Activated naive CD4-positive, alpha-beta T cell treated with anti-CD3 and anti-CD28 coated beads for 36 hours (primary cell): ENCODE measurements at places on chromosomes 3 and 15. TPM values are rescaled to one million over a fixed set of nuclear protein-coding genes. Genes with fewer than 3 reads are reported as not detected.

LIPH gene
- total RNA-seq: not detected

DGKG gene
- 0.98 TPM for total RNA-seq

TGM4 gene
- total RNA-seq: not detected

TRIM71 gene
- total RNA-seq: 0.02 TPM

LOXL1 gene
- 0.55 TPM for total RNA-seq

ATP13A4 gene
- total RNA-seq: 2.4 TPM

ALDH1L1 gene
- not detected for total RNA-seq

SLC22A13 gene
- not detected for total RNA-seq

TLR9 gene
- 0.62 TPM for total RNA-seq

IGSF11 gene
- total RNA-seq: 0.07 TPM

EFHB gene
- total RNA-seq: 0.55 TPM

SH3BP5 gene
- total RNA-seq: 7.9 TPM

ISG20 gene
- 51.2 TPM for total RNA-seq

CAV3 gene
- total RNA-seq: not detected

MYL3 gene
- total RNA-seq: not detected

GRCh38 chr15:41564286-41564959, 5.4 kb downstream of the TYRO3 start:
- peaks cover 3% of the 10 kb centered on the region for H3K4me1 ChIP-seq
- H3K27ac ChIP-seq: no peak overlapping the region
- DNase-seq: no peak
- H3K36me3 ChIP-seq: no peaks in the 10 kb centered on the region
- H3K27me3 ChIP-seq: peaks cover 13% of the 10 kb centered on the region

GRCh38 chr15:62962101-62962995, 80.2 kb upstream of the TPM1 start:
- H3K27me3 ChIP-seq: no peaks in the 10 kb centered on the region
- no peak overlapping the region for H3K27ac ChIP-seq
- H3K4me1 ChIP-seq: no peaks in the 10 kb centered on the region
- DNase-seq: no peak

GRCh38 chr3:71926262-71926600, 141.3 kb upstream of the PROK2 start:
- no peak overlapping the region for H3K4me3 ChIP-seq
- no peaks in the 10 kb centered on the region for H3K36me3 ChIP-seq
- peaks cover 8% of the 10 kb centered on the region for H3K4me1 ChIP-seq
- no peak overlapping the region for H3K27ac ChIP-seq
- peak; percentile 54 for DNase-seq
- no peaks in the 10 kb centered on the region for H3K27me3 ChIP-seq

- no peaks in the 10 kb centered on the region for H3K27me3 ChIP-seq
- peaks cover 54% of the 10 kb centered on the region for H3K4me1 ChIP-seq
- peak overlapping the region; percentile 98 for H3K27ac ChIP-seq
- DNase-seq: no peak
- H3K36me3 ChIP-seq: peaks cover 7% of the 10 kb centered on the region
- H3K4me3 ChIP-seq: peak overlapping the region; percentile 96
These were observed 1.2 kb downstream of the SETD2 start for GRCh38 chr3:47162697-47163168.

- no peak overlapping the region for H3K4me3 ChIP-seq
- peaks cover 3% of the 10 kb centered on the region for H3K27me3 ChIP-seq
- H3K4me1 ChIP-seq: peaks cover 21% of the 10 kb centered on the region
- no peak overlapping the region for H3K27ac ChIP-seq
- DNase-seq: no peak
These were observed 66.1 kb downstream of the LRIG1 start for GRCh38 chr3:66434726-66435125.

GRCh38 chr3:84275532-84275931, 683.3 kb upstream of the CADM2 start:
- H3K36me3 ChIP-seq: no peaks in the 10 kb centered on the region
- H3K27ac ChIP-seq: no peak overlapping the region
- H3K4me3 ChIP-seq: no peak overlapping the region

- H3K27ac ChIP-seq: no peak overlapping the region
- no peaks in the 10 kb centered on the region for H3K27me3 ChIP-seq
- H3K4me1 ChIP-seq: no peaks in the 10 kb centered on the region
- H3K4me3 ChIP-seq: no peak overlapping the region
- H3K36me3 ChIP-seq: no peaks in the 10 kb centered on the region
- DNase-seq: no peak
These were observed 317.8 kb upstream of the AGTR1 start for GRCh38 chr3:148379763-148380382.

- H3K4me1 ChIP-seq: no peaks in the 10 kb centered on the region
- no peaks in the 10 kb centered on the region for H3K27me3 ChIP-seq
- H3K27ac ChIP-seq: no peak overlapping the region
- H3K4me3 ChIP-seq: no peak overlapping the region
- peaks cover 3% of the 10 kb centered on the region for H3K36me3 ChIP-seq
These were observed 78.6 kb downstream of the FHIT start for GRCh38 chr3:61172684-61173083.

DNA sequence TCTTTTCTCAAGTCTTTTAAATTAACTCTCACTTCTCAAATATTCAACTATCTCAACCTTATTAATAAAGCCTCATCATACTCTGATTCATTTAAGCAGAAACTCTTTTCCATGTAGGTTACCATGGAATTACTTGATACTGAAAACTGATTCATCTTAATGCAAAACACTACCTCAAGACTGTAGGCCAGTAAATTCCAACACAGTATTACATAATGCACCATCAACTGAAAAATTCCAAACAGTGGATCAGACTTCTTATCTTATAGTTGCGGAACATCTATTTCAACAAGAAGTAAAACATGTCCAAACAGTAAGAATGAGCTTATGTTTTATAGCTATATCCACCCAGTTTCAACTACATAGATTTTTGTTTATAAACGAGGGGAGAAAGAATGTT, 124.5 kb downstream of the PEAK1 start:
- no peaks in the 10 kb centered on the region for H3K27me3 ChIP-seq
- no peak overlapping the region for H3K27ac ChIP-seq
- no peaks in the 10 kb centered on the region for H3K4me1 ChIP-seq
- H3K36me3 ChIP-seq: no peaks in the 10 kb centered on the region
- DNase-seq: no peak

GRCh38 chr15:96117270-96117669, 213.2 kb upstream of the NR2F2 start:
- H3K4me1 ChIP-seq: no peaks in the 10 kb centered on the region
- DNase-seq: no peak
- H3K27ac ChIP-seq: no peak overlapping the region
- peaks cover 18% of the 10 kb centered on the region for H3K27me3 ChIP-seq

GRCh38 chr3:72095521-72095920, 310.6 kb upstream of the PROK2 start:
- H3K27ac ChIP-seq: no peak overlapping the region
- DNase-seq: no peak
- peaks cover 7% of the 10 kb centered on the region for H3K27me3 ChIP-seq
- peaks cover 11% of the 10 kb centered on the region for H3K4me1 ChIP-seq
- H3K36me3 ChIP-seq: no peaks in the 10 kb centered on the region

DNA sequence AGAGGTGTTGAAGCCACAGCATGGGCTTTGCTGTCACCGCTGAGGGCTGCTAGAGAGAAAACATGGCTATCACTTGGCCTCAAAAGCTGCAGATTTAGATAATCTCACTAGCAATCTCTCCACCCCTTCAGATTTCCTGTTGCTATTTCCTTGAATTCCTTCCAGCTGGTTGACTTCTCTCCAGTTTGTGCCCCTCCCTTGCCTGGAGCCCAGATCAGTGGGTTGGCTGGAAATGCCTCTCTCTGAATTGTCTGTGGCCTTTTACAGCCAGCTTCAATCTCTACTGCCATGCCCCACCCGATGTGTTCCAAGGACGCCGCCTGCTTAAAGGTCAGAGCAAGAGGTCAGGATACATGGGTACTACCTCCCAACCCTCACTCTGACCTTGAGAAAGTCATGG, 294.1 kb downstream of the NTRK3 start:
- H3K27me3 ChIP-seq: peaks cover 5% of the 10 kb centered on the region
- no peak for DNase-seq
- no peak overlapping the region for H3K4me3 ChIP-seq
- no peak overlapping the region for H3K27ac ChIP-seq
- H3K4me1 ChIP-seq: no peaks in the 10 kb centered on the region
- H3K36me3 ChIP-seq: no peaks in the 10 kb centered on the region

DNA sequence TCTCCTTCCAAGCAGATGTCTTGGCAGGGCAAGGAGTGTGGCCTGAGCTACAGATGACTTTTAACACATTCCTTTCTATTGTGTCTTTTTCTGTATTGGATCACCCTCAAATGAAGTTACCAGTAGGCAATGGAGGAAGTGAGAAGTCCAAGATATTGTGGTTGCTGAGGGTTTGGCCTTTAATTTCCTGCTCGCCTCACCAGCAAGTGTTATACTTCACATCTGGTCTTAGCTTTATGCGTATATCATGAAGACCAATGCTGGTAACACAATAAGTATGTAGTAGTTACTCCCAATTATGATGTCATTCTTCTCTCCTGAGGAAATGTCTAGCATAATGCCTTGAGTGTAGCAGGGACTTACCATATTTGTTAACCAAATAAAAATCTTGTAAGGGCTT, 179.9 kb downstream of the ZIC1 start:
- no peaks in the 10 kb centered on the region for H3K4me1 ChIP-seq
- DNase-seq: no peak
- no peaks in the 10 kb centered on the region for H3K27me3 ChIP-seq
- no peak overlapping the region for H3K4me3 ChIP-seq
- H3K36me3 ChIP-seq: no peaks in the 10 kb centered on the region

DNA sequence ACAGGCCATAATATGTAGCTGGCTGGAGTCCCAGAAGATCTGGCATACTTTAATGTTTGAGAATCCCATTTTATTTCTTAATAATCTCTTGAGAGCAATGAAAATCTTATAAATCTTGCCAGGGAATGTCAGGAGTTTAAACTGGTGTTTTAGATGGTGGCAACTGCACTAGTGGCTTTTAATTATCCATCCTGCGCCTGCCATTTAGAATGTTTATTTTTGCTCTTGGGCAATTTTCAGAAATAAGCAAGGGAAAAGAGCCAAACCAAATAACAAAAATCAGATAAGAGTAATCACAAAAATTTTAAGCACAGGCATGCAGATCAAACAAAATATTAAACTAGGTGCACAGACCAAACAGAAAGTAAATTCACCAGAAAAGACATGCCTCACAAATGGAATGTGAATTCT, 41.9 kb upstream of the UBP1 start:
- no peak overlapping the region for H3K27ac ChIP-seq
- DNase-seq: no peak
- no peaks in the 10 kb centered on the region for H3K36me3 ChIP-seq
- no peaks in the 10 kb centered on the region for H3K27me3 ChIP-seq

DNA sequence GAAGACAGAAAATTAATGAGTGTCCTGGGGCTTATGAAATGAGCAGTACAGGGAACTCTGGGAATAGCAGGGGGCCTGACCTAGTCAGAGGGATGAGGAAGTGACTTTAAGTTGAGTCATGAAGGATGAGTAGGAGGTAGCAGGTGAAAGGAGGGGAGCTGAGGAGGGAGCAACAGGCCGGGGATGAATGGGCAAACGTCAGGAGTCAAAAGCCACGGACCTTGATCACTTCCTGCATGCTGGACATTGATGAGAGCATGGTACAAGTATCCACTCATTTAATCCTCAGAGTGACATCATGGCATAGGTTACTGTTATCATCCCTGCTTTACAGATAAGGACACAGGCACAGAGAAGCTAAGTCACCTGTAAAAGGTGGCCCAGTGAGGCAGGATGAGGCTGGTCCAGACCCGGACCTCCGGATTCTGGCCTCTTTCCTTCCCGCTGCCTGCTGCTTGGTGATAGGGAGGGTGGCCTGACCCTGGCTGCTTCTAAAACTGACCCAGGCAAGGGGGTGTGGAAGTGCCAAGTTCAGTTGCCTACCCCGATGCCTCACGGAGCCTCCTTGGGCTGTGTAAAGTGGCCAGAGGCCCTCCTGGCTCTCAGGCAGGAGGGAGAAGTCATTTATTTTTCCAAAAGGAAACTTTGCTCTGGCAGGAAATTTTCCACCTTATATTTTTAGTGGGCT, 7.6 kb downstream of the CORO2B start:
- peak; percentile 31 for DNase-seq
- H3K4me1 ChIP-seq: peaks cover 22% of the 10 kb centered on the region
- H3K27ac ChIP-seq: no peak overlapping the region

GRCh38 chr3:142962520-142963233, 797 bp downstream of the PAQR9 start:
- DNase-seq: no peak
- no peak overlapping the region for H3K27ac ChIP-seq
- H3K4me1 ChIP-seq: peaks cover 8% of the 10 kb centered on the region
- H3K4me3 ChIP-seq: peak overlapping the region; percentile 71
- H3K27me3 ChIP-seq: peaks cover 51% of the 10 kb centered on the region

DNA sequence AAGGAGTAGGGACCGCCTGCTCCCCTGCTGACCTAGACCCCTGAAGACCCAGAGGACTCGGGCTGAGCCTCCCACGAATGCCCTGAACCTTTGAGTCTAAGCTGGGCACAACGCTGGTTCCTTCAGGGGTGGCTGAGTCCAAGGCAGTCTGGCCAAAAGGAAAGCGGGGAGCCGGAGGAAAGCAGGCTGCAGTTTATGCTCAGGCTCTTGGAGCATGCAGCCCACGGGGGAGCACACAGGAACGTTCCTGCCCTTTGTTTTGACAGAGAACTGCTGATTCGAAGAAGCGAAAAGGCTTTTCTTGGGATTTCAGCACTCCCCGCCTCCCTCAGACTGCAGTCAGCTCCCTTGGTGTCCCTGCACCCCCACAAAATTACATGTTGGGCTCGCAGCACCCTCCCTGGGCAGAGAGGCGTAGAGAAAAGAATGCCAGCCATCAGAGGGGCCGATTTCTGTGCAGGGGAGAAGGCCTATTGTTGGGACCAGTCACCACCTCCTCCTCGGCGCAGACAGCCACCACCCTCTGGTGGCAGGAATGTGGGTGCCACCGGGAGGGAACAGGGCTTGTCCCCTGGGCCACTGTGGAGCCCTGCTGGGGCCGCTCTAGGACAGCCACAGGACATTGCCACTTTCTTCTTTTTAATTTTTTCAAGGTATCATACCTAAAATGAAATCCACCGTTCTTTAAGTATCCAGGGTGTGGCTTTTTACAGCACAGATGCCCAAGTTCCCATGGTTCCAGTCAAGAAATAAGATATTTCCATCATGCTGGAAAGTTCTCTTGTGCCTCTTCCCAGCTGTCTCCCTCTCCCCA, 72.2 kb downstream of the SMAD6 start:
- no peak overlapping the region for H3K27ac ChIP-seq
- no peak overlapping the region for H3K4me3 ChIP-seq
- no peaks in the 10 kb centered on the region for H3K27me3 ChIP-seq
- H3K36me3 ChIP-seq: no peaks in the 10 kb centered on the region
- peak; percentile 72 for DNase-seq
- no peaks in the 10 kb centered on the region for H3K4me1 ChIP-seq

- DNase-seq: no peak
- peaks cover 2% of the 10 kb centered on the region for H3K27me3 ChIP-seq
- no peaks in the 10 kb centered on the region for H3K36me3 ChIP-seq
- peaks cover 2% of the 10 kb centered on the region for H3K4me1 ChIP-seq
These were observed 28.2 kb upstream of the PIAS1 start for GRCh38 chr15:68025835-68026424.

DNA sequence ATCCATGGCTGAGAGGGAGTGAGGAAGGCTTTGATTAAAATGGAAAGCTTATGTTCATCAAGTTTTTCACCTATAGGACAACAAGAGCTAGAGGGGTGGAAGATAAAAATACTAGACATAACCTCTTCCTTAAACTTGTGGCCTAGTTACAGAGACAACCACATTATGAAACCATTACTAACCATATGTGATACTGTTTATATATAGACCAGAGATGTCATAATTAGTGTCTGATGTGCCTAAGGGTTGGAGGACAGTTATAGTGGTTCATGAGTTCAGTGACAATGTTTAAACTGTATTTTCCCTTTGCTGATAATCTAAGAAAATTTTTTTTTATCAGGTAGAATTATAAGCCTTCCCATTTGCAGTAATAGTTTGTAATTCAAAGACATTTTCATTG, 23.7 kb downstream of the PHLDB2 start:
- DNase-seq: no peak
- H3K36me3 ChIP-seq: no peaks in the 10 kb centered on the region
- peaks cover 5% of the 10 kb centered on the region for H3K27me3 ChIP-seq
- no peak overlapping the region for H3K4me3 ChIP-seq
- no peaks in the 10 kb centered on the region for H3K4me1 ChIP-seq
